ENCODE measurements at places on chromosomes 1 and 21.

DNA sequence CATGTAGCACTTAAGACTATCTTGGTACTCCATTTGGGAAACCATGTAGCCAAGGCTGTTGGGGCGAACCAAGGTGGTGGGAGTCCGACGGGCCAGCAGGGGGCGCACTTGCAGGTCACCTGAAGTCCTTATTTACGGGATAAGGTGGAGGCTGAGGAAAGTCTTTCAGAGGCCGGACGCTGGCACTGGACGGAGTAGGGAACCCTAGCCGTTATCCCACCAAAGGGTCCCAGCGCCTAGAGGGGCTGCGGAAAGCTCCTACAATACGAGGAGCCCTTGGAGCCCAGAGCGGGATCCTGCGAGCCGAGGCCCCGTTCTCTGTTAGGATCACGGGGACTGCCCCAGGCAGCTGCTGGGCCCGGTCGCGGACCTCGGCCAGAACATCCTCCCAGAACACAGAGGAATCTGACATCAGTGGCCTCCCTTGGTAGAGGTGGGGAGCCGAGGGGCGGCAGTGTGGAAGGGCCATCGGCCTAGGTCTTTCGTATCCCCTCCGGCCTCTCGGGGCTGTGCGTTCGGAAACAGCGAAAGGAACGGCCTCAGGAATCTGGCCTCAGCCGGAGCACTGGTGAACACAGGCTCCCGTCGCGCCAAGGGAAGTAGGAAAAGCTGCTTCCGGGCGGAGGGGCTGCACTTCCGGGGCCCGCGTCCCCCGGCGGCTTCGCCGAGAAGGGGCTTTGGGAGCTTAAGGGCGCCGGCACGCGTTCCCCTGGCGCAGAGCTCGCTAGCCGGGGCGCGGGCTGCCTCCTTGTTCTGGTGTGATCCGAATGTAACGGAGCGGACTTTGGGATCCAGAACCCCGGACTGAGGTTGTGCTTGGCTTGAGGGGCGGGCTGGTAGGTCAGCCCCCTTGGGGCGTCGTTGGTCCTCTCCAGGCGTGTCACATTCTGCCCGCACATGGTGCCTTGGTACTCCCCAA, 29.9 kb upstream of the RPTN start:
- peak; percentile 2 for DNase-seq

- DNase-seq: no peak
Measured at GRCh38 chr1:204799630-204800029, 71.0 kb upstream of the NFASC start.

- DNase-seq: no peak
Measured at GRCh38 chr1:56755911-56756310, 63.3 kb downstream of the FYB2 start.

DNA sequence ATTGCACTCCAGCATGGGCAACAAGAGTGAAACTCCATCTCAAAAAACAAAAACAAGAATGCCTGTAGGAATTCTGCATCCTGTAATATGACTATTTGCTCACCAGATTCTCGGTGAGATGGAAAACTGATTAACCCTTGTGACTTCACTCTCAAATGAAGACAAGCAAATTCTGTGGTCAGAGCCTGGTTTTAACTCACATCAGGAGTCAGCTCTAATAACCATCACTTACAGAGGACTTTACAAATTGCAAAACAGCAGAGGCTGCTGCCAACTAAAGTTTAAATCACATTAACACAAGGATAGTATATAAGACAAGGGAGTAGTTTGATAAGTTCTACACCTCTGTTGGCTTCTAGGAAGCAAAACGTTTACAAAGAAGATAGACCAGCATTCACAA, 35.7 kb upstream of the FAM163A start:
- no peak for DNase-seq

DNA sequence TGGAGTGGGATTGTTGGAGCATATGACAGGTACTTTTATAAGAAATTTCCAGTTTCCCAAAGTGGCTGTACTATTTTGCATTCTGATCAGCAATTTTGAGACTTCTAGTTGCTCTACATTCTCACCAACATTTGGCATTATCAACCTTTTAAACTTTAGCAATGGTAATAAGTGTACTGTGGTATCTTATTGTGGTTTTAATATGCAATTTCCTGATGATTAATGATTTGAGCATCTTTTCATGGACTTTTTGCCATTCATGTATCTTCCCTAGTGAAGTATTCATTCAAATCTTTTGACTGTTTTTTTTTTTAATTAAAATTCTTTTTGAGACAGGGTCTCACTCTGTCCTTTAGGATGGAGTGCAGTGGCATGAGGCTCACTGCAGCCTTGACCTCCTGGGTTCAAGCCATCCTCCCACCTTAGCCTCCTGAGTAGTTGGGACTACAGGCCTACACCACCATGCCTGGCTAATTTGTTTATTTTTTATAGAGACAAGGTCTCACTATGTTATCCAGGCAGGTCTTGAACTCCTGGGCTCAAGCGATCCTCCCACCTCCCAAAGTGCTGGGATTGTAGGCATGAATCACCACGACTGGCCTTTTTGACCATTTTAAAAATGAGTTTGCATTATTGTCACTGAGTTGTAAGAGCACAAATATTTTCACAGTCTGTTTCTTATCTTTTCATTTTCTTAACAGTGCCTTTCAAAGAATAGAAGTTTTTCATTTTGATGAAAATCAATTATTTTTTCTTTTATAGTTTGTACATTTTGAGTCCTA, 7.8 kb upstream of the SLC6A9 start:
- DNase-seq: no peak

DNA sequence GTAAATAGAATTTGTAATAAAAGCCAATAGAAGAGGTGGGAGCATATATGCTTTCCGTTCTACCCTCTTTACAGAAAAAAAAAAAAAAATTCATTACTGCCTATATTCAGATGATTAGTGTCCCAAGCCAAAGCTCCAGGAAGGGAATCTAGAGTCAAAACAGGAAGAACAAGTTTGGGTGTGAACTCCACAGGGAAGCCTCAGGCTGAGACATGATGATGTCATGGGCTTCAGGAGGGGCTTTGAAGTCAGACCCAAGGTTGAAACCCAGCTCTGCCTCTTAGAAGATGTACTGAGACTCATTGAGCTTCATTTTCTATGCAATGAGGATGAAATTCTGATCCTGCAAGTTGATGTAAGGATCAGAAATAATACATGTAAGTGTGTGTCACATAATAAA, 250.0 kb upstream of the ADGRL2 start:
- no peak for DNase-seq

- DNase-seq: no peak
Measured at GRCh38 chr1:24752305-24752704, 7.1 kb downstream of the CLIC4 start.

DNA sequence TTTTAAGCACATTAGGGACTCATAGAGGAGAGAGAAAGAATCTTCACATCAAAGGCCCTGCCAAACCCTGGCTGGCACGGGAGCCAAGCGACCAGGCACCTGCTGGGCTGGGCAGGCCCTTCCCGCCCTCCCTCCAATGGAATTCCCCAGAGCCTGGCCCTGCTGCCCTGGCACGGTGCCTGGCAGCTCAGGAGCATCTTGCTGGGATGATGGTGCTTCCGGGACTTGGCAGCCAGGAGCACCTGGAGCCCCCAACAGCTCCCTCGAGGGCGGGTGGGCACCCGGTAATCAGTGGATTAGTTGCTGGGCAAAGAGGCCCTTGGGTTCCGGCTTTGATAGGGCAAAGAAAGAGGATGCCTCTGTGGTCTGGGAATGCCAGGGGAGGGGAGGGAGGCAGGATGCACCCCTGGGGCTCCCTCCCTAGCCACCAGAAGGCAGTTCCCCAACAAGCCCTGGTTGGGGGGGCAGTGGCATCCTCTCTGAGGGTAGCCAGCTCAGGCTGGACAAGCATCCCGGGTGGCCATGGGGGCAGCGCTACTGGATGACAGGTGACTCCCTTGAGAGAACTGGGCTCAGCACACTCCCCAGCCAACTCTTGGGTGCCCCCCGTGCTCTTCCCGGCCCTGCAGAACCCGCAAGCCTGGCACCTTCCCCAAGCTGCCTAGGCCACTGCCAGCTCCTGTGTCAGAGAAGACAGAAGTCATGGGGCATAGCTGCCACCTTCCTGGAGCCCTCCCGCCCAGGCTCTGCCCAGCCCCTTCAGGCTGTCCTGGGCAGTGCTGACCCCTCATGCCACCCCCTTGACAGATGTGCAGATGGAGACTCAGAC, 26.4 kb downstream of the KRTAP10-1 start:
- DNase-seq: peak; percentile 65

GRCh38 chr1:19385869-19386591, 73.9 kb downstream of the SLC66A1 start:
- no peak for DNase-seq

GRCh38 chr21:38075833-38076587, 159.8 kb upstream of the KCNJ6 start:
- DNase-seq: no peak

GRCh38 chr21:20254964-20255363, 743.2 kb upstream of the NCAM2 start:
- DNase-seq: no peak

GRCh38 chr1:91699339-91699974, 186.5 kb downstream of the TGFBR3 start:
- no peak for DNase-seq

GRCh38 chr1:149848340-149849110, 50.8 kb upstream of the BOLA1 start:
- no peak for DNase-seq

- no peak for DNase-seq
Measured at GRCh38 chr1:16969651-16970050, 10.8 kb downstream of the MFAP2 start.

- no peak for DNase-seq
Measured at GRCh38 chr1:236063919-236064673, 794 bp downstream of the NID1 start.

GRCh38 chr1:214261206-214262123, 19.5 kb upstream of the SMYD2 start:
- DNase-seq: peak; percentile 98

GRCh38 chr1:67987046-67987799, 63.2 kb downstream of the DIRAS3 start:
- no peak for DNase-seq

GRCh38 chr1:230516889-230517288, 90.8 kb upstream of the PGBD5 start:
- no peak for DNase-seq

DNA sequence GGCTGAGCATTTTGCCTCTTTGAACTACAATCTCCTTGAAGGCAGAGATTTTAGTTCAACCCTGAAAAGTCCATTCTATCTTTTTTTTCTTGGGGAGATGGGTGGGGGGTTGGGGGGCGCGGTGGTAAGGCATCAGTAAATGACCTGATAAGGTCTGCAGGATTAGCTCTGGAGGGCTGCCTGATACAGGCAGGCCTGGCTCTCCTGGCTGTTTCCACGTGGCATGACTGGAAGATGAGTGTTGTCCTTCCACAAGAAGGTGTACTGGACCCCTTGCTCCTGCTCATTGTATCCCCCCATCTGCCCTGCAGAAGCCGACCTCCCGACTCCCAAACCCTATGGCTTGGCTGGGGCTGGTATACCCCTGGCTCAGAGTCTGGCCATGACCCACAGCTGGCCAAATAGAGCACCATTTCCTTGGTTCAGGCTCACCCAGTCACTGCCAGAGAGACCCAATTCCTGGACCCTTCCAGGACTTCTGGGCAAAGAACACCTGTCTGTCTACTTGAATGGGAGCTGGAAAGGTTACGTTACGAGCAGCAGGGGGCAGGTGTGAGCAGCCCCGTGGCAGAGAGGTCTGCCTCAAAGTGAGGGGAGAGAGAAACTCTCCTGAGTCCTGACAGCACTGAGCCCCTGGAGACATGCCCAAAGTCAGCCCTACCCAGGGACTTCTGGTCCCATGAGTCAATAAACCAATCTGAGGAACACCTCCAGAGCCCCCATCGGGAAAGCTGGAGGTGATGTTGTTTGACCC, 17.0 kb downstream of the DHRS3 start:
- DNase-seq: no peak

DNA sequence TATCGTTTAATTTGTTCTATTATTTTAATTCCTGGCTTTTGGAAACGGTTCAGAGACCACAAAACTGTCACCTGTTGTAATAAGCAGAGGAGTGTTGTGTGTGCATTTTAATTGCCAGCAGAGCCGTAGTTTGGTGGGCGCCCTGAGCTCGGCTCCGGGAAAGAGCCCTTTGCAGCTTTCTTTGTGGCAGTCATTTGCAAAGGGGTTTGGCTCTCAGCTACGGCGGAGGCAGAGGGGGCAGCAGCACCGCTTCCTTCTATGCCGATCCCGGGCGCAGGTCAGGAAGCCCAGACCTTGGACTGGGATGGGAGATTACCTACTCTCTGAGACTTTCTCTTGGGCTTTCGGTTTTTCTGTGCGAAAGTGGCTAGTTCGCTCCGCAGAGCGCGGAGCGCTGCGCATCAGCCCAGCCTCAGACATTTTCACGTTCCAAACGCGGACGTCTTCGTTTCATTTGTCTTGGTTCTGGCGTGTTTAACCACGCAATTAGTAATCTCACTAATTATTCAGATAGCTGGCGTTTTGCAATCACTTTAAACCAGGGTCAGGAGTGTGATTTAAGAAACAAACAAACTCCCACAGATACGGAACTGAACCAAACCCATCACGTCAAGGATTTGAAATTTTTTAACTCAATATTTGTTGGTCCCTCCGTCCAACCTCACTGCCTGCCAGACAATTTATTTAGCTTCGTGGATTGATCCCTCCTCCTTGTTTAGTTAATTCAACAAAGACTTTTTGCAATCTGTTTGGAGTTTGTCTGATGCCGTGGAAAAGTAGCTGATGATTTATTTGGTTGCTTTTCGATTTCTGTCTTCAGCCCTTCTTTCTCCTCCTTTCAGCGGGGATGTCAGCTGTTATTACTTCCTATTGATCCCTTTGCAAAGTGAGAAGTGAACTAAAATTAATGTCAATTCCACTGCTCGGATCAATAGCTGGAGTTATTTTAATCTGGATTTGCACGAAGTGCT, 3.9 kb downstream of the RNF220 start:
- no peak for DNase-seq

GRCh38 chr1:66359815-66360214, 174.1 kb upstream of the SGIP1 start:
- DNase-seq: no peak

- peak; percentile 29 for DNase-seq
Measured at GRCh38 chr1:231099996-231100767, 60.1 kb upstream of the FAM89A start.

- DNase-seq: peak; percentile 39
Measured at GRCh38 chr1:116321766-116322175, 51.3 kb upstream of the ATP1A1 start.

GRCh38 chr1:17678011-17678410, 77.1 kb upstream of the ACTL8 start:
- no peak for DNase-seq

- no peak for DNase-seq
Measured at GRCh38 chr1:96544831-96545221, 176.8 kb upstream of the PTBP2 start.

DNA sequence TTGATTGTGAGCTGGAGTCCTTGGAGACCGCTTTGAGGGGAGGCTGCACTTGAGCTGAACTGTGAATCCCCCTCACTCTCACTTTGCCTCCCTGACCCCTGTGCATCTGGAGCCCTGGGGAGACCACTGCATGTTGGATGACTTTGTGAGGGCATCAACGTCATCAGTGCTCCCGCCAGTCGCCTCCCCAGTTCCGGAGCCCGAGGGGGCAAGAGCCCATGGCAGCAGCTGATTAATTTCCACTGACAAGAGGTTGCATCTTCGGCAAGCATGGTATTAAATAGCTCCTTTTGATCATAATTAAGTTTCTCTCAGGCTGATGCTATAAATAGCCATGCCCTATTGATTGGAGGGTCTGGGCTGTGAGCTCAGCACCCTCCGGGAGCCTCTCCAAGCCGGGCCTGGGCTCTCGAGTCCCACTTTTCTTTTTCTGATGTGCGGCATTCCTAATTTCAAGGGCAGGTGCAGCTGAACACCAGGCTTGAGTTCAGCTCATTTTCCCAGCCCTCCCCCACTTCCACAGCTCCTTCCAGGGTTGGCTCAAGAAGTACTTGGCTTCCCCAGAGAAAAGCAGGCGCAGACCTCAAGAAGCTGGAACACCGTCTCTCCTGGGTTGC, 33.2 kb downstream of the KCND3 start:
- DNase-seq: peak; percentile 81

Measured in NCI-H1092 treated with DMSO at 0.1 percent for 48 hours (cell line).